Uterus (tissue), 4 donors: ENCODE measurements at places on chromosomes 2 and 18.
A peak's percentile ranks its signal among the peaks of the same experiment; 100 is the strongest.

GRCh38 chr18:48575301-48575657 is 36.4 kb downstream of the CTIF start:
- no peak for DNase-seq
- no peak overlapping the region for H3K4me3 ChIP-seq
- H3K4me1 ChIP-seq = no peaks in the 10 kb centered on the region
- no peak overlapping the region for H3K27ac ChIP-seq
- no peaks in the 10 kb centered on the region for H3K36me3 ChIP-seq

DNA sequence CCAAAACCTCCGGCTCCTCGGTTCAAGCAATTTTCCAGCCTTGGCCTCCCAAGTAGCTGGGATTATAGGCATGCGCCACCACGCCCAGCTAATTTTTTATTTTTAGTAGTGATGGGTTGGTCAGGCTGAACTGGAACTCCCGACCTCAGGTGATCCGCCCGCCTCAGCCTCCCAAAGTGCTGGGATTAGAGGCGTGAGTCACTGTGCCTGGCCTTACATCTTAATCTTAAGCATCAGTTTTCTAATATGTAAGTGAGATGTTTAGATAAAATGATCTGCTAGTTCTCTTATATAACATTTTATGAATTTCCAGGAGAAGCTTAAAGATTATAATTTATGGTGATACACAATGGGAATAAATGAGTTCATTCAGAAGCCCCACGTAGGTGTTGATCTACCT is 69.2 kb downstream of the SPTBN1 start:
- H3K27me3 ChIP-seq = no peaks in the 10 kb centered on the region
- peak overlapping the region; percentile 55 for H3K27ac ChIP-seq
- H3K4me3 ChIP-seq = no peak overlapping the region
- no peak for DNase-seq
- H3K36me3 ChIP-seq = no peaks in the 10 kb centered on the region

DNA sequence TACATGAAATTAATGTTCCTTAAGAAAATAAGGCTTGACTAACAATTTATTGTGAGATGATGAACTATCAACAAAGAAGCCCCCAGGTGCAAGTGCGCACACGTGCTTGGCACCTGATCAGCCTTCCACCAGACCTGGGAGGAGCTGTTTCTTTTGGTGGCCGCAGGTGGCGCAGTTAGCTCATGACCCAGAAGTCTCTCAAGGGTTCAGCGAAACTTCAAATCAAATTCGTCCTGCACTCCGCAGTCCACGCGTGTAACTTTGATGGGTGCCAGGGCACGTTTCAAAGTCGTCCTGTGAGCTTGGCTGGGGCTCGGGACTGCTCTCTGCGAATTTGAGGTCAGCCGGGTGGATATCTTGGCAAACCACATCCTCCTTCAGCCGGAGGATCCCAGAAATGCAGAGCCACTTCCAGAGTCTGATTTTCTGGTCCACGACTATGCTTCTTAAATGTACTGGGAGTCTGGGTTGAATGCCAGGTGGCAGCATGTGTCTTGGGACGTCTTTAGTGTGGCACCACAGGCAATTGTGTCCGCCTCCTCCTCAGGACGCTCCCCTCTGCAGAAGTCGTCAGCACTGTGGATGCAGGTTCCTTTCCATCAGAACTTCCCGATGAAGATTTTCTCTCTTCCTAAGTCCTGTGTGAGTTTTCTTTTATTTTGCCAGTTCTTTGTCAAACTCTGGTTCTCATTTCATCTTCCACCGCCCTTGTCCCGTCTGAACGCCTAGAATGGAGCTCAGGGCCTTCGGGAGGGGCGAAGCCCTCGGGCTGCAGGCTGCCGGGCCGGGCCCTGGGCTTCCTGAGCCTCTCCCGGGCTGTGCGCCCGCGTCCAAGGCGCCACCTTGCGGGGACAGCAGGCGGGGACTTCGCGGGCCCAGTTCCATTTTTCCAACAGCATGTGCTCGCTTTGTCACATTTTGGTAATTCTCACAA is 61.3 kb upstream of the RAPGEF4 start:
- no peaks in the 10 kb centered on the region for H3K27me3 ChIP-seq
- no peak for DNase-seq
- H3K36me3 ChIP-seq = no peaks in the 10 kb centered on the region
- H3K4me3 ChIP-seq = no peak overlapping the region
- H3K4me1 ChIP-seq = peaks cover 3% of the 10 kb centered on the region

DNA sequence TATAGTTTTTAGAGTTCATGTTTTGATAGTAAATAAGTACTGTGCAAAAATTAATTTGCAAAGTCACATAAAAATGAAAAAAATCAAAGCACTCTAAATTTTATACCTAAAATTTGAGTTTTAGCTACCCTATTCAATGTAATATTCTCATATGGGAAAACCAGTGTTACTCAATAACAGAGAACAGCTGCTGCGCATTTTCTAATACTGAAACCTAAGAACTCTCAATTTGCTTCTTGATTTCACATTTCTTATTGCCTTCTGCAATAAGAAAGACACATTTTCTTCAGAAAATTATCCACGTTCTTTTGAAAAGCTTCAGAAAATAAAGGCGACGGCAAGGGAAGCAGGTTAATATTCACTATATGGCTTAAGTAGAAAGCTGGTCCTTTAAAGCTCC is 199.1 kb upstream of the CCDC150 start:
- H3K27ac ChIP-seq = no peak overlapping the region
- H3K36me3 ChIP-seq = no peaks in the 10 kb centered on the region
- H3K27me3 ChIP-seq = no peaks in the 10 kb centered on the region
- DNase-seq = no peak
- no peak overlapping the region for H3K4me3 ChIP-seq

GRCh38 chr2:237195396-237196120 is 109.9 kb downstream of the COPS8 start:
- peak; percentile 60 for DNase-seq
- no peaks in the 10 kb centered on the region for H3K4me1 ChIP-seq
- no peaks in the 10 kb centered on the region for H3K36me3 ChIP-seq
- H3K27ac ChIP-seq = peak overlapping the region; percentile 61
- no peak overlapping the region for H3K4me3 ChIP-seq
- no peaks in the 10 kb centered on the region for H3K27me3 ChIP-seq

DNA sequence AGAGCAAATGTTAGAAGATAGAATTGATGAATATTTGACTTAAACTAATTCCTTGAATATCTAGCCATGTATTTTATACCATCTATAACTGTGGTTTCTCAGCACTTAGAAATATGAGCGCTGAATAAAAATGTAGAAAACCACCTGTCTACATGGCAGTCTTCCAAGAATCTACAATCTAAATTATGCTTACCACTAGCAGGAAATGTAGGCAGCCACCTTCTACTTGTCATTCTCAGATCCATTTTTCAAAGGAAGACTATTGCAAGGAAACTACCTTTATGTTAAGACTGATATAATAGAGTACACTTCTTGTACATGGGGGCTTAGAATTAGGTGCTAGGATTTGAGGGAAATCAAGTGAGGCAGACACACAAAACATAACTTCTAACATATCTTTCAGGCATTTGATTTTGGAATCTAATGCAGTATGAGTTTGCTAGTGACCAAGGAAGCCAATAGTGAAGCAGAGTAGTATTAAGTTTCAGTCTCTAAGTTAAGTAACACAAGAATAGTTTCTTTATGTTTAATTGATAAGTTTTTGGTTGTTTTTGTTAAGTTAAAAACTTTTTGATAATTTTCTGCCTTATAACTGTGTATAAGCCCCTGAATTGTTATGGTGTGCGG is 175.9 kb upstream of the ITGA4 start:
- DNase-seq = no peak
- no peak overlapping the region for H3K4me3 ChIP-seq
- no peaks in the 10 kb centered on the region for H3K27me3 ChIP-seq
- no peak overlapping the region for H3K27ac ChIP-seq

- no peak for DNase-seq
- H3K36me3 ChIP-seq = no peaks in the 10 kb centered on the region
- H3K4me3 ChIP-seq = no peak overlapping the region
- no peaks in the 10 kb centered on the region for H3K27me3 ChIP-seq
Measured at GRCh38 chr2:186927867-186928191, 78.9 kb upstream of the ZSWIM2 start.

- H3K4me3 ChIP-seq = no peak overlapping the region
- H3K27me3 ChIP-seq = no peaks in the 10 kb centered on the region
Measured at GRCh38 chr2:705971-706511, 28.8 kb upstream of the TMEM18 start.

GRCh38 chr2:219836647-219837177 is 209.3 kb downstream of the SLC4A3 start:
- H3K36me3 ChIP-seq = no peaks in the 10 kb centered on the region
- no peak overlapping the region for H3K27ac ChIP-seq
- H3K4me3 ChIP-seq = no peak overlapping the region
- H3K27me3 ChIP-seq = no peaks in the 10 kb centered on the region

DNA sequence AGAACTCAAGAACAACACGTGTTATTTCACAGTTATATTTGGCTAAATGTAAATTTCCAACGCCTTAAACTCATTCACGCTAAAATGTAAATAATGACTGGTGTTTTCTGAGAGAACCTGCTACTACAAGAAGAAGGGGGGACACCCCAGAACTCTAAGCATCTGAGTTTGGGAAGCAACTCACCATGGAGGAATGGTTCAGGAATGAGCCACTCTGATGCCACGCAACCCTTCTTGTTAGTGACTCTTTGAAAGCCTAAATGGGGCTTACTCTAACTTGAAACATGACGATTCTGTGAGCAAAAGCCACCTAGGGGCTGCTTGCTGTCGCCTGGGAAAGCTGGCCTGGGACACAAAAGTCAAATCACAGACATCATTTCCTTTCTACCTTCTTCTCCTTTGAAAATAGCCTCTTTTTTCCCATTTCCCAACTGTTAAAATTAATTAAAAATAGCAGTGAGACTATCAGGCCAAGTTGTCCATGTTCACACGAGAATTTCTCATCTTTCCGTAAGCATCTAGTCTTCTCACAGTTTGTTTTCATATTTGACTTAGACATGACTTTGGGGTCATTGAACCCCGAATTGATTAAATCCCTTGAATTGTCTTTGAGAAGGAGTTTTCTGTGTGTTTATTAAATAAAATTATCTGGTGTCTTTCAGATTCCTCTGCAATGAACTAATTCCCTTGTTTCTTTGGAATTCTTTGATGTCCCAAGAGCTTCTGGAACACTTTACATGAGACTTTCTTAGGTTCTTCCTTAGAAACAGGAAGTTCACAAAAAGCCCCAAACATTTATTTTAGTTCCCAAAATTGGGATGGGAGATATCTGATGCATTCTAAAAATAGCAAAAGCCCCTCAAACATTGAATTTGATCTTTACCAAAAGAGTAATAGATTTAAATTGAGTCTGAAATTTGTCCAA is 75.5 kb upstream of the CABLES1 start:
- H3K27ac ChIP-seq = no peak overlapping the region
- no peaks in the 10 kb centered on the region for H3K4me1 ChIP-seq
- H3K36me3 ChIP-seq = no peaks in the 10 kb centered on the region
- no peak for DNase-seq
